ENCODE measurements at places on chromosomes 2 and 18. TPM values are rescaled to one million over a fixed set of nuclear protein-coding genes. Genes with fewer than 3 reads are reported as not detected.

The ACMSD gene
- not detected for total RNA-seq

The C1GALT1C1L gene
- total RNA-seq = 0.44 TPM

The DHRS9 gene
- total RNA-seq = 6.1 TPM

The GPR148 gene
- total RNA-seq = not detected

The OTOS gene
- not detected for total RNA-seq

The ARHGAP28 gene
- total RNA-seq = 13.1 TPM

DNA sequence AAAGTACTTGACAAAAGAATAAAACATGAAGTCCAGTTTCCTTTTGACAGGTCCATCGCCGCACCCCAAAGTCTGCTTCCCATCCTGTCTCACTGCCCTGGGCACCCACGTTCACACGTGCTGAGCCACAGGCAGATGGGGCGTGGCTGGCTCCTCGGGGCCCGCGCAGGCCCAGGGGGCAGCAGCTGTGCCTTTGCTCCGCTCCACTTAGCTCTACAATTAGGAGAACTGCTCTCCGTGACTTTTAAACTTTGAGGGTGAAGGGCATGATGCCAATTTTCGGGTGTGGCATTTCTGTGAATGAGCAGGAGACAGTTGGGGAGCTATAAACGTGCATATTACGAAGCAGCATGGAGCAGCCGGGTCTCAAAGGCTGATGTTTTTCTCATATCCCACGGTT is 152.4 kb downstream of the TDRD15 start:
- no peak overlapping the region for H3K4me3 ChIP-seq
- no peak for DNase-seq
- no peaks in the 10 kb centered on the region for H3K36me3 ChIP-seq
- no peaks in the 10 kb centered on the region for H3K27me3 ChIP-seq
- H3K4me1 ChIP-seq = no peaks in the 10 kb centered on the region

- no peak overlapping the region for H3K4me3 ChIP-seq
Observed at GRCh38 chr2:126761256-126761980, 105.5 kb downstream of the GYPC start.

DNA sequence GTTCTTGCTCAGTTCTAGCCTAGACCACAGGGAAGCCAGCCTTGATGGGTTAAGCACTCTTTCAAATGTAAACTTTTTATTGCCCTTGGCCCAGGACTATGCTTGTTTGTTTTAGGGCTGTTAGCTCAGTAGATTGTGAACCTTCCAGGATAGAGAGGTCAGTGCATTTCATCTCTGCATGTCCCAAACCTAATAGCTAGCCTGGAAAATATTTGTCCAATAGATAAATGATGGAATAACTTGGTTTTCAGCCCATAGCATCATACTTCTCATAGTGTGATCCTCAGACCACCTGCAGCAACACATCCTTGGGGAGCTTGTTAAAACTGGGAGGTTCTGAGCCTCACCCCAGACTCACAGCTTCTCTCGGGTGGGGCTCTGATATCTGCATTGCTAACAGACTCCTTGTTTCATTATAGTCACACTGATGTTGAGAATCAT is 59.8 kb downstream of the TRIB2 start:
- no peak for DNase-seq
- H3K27me3 ChIP-seq = no peaks in the 10 kb centered on the region
- no peak overlapping the region for H3K27ac ChIP-seq
- no peak overlapping the region for H3K4me3 ChIP-seq
- H3K36me3 ChIP-seq = no peaks in the 10 kb centered on the region
- H3K4me1 ChIP-seq = no peaks in the 10 kb centered on the region

DNA sequence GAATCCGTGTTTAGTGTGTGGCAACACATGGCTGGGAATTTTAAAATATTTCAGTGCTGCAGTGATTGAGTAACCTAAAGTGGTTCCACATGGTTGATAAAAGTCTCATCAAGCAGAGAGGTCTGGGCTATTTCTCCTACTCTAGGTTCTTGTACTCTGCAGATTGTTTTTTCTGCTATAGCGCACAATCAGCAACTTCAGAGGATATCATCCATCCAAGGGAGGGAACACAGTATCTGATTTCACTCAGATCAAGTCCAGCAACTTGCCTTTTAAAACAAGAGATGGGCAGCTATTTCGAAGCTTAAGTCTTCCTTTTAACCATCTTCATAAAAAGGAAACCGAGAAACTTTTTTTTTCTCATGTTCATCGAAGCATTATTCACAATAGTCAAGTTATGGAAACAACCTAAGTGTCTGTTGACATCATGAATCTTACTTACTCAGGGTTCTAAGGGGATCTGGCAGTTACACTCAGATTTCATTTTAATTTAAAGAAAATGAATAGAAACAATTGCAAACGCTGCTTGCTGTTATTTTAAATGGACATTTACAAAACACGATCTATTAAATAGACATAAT is 172.7 kb upstream of the TRIB2 start:
- peaks cover 8% of the 10 kb centered on the region for H3K4me1 ChIP-seq
- DNase-seq = no peak
- no peak overlapping the region for H3K4me3 ChIP-seq
- H3K27ac ChIP-seq = no peak overlapping the region

DNA sequence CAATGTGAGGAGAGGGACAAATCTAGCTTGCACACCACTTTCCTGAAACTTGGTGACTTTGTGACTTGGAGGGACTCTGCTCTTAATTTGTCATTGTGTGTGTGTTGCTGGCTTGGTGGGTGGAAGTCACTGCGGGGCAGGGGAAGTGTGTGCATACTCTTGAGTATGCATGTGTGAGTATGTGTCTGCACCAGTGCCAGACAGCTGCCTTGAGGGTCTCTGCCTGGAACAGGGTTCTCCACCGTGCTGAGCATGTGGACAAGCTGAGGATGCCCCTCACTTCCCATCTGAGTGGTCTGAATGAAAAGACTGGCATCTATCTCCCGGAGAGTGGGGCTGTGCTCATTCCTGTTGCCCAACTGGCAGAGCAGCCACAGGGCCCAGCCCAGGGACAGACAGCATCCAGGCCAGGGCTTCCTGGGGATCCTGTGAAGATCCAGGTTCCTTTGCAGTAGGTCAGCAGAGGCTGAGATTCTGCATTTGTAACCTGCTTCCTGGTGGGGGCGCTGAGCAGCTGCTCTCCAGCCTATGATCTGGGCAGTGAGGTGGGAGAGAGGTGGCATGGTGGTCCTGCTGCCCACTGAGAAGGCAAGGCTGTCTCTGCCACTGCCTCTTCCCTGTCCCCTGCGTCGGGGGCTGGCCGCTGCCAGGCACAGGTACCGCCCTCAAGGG is 138.9 kb upstream of the HAAO start:
- H3K27ac ChIP-seq = peak overlapping the region; percentile 59
- no peaks in the 10 kb centered on the region for H3K27me3 ChIP-seq
- no peak overlapping the region for H3K4me3 ChIP-seq
- DNase-seq = no peak
- H3K4me1 ChIP-seq = peaks cover 78% of the 10 kb centered on the region
